ENCODE measurements at places on chromosomes 7 and 10. TPM values are rescaled to one million over a fixed set of nuclear protein-coding genes. Genes with fewer than 3 reads are reported as not detected.
A peak's percentile ranks its signal among the peaks of the same experiment; 100 is the strongest.

DNA sequence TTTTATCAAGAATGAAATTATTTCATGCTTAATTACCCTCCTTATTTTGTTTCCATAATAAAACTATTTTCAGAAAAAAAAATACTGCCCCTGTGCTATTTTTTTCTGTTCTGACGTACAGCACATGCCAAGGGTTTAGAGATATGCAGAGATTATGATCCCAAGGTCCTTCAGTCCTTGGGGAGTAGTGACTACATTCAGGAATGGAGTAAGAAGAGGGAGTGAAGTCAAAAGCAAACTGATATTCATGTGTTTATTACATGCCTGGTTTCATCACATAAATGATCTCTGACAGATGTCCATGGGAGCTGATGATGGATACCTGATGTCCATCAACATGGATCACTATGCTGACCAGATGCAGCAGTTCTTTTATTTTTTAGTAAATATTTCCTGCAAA lies 17.2 kb downstream of the AKAP9 start:
- H3K36me3 ChIP-seq = no peaks in the 10 kb centered on the region
- H3K4me3 ChIP-seq = no peak overlapping the region
- H3K27ac ChIP-seq = no peak overlapping the region
- no peaks in the 10 kb centered on the region for H3K27me3 ChIP-seq
- H3K4me1 ChIP-seq = no peaks in the 10 kb centered on the region

- H3K36me3 ChIP-seq = no peaks in the 10 kb centered on the region
- no peak for DNase-seq
- H3K4me3 ChIP-seq = no peak overlapping the region
- H3K27me3 ChIP-seq = no peaks in the 10 kb centered on the region
- H3K4me1 ChIP-seq = peaks cover 39% of the 10 kb centered on the region
- H3K27ac ChIP-seq = no peak overlapping the region
These were observed 46.7 kb upstream of the ZMIZ1 start for GRCh38 chr10:79021948-79022499.

The PSD gene
- total RNA-seq = 32.7 TPM

The TMEM213 gene
- not detected for total RNA-seq

DNA sequence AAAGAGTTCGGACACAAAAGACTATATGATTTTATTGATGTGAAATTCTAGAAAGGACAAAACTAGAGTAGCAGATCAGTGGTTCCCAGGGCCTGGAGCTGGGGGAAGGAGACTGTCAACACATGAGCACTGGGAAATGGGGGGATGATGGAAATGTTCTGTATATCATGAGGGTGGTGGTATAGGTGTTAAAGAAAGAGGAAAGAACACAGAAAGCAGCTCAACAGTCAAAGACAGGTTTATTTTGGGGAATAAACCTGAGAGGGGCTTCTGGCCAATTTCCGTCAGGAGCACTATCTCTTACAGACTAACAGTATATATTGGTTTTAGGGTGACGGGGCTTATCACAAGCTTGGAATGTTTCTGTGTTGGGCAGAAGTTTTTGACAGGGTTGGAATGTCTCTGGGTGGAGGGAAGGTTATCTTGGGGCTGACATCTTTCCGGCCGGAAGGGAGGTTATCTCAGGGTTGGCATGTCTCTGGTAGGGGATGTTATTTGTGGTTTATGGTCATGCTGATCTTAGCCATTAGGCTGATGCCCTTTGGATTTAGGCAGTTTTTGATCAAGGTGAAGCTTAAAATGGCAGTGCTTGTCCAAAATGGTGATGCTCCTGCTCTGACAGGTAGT lies 254.6 kb upstream of the NRP1 start:
- H3K27me3 ChIP-seq = no peaks in the 10 kb centered on the region
- H3K4me3 ChIP-seq = no peak overlapping the region
- peaks cover 3% of the 10 kb centered on the region for H3K4me1 ChIP-seq
- H3K36me3 ChIP-seq = no peaks in the 10 kb centered on the region

- no peak overlapping the region for H3K27ac ChIP-seq
- no peak overlapping the region for H3K4me3 ChIP-seq
- DNase-seq = no peak
- peaks cover 8% of the 10 kb centered on the region for H3K27me3 ChIP-seq
- H3K4me1 ChIP-seq = peaks cover 21% of the 10 kb centered on the region
- H3K36me3 ChIP-seq = no peaks in the 10 kb centered on the region
These were observed 1.9 kb upstream of the ARHGAP22 start for GRCh38 chr10:48606530-48607355.

- H3K36me3 ChIP-seq = peaks cover 4% of the 10 kb centered on the region
- H3K27ac ChIP-seq = no peak overlapping the region
- H3K27me3 ChIP-seq = no peaks in the 10 kb centered on the region
- H3K4me1 ChIP-seq = peaks cover 13% of the 10 kb centered on the region
These were observed 91.2 kb upstream of the INSIG1 start for GRCh38 chr7:155206318-155207020.

GRCh38 chr7:265192-265997 lies 24.6 kb upstream of the FOXL3 start:
- no peaks in the 10 kb centered on the region for H3K27me3 ChIP-seq
- DNase-seq = no peak
- H3K27ac ChIP-seq = no peak overlapping the region
- peaks cover 42% of the 10 kb centered on the region for H3K36me3 ChIP-seq
- peaks cover 5% of the 10 kb centered on the region for H3K4me1 ChIP-seq

DNA sequence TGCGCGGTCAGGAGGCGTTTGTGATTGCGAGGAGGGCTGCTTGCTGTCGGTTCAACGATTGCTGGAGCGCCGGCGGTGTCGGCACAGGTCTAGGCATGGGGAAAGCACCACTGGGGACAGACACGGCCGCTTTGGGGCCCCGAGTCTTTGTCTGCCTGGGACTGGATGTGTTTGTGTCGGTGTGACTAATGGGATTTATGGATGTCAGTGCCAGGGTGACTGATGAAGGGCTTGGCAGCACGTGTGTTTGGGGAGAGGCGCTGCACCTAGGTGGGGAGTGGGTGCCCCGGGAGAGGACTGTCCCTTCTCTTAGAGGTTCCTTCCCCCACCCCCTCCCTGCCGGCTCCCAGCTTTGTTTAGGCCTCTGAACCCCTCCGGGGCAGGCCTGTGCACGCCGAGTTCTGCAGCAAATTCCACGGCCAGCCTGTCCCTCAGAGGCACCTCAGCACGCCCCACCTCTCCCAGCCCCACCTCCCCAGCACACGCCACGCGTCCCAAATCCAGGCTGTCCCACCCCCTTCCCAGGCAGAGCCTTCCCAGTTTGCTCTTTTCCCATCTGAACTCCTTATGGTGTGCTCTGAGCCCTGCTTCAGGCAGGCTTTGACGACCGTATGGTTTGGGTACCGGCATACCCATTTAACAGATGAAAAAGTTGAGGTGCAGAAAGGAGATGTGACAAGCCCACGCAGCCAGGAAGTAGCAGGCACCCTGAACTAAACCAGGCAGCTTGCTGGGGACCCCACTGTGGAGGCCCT lies 6.4 kb upstream of the TNRC18 start:
- peaks cover 44% of the 10 kb centered on the region for H3K4me1 ChIP-seq
- H3K36me3 ChIP-seq = peaks cover 41% of the 10 kb centered on the region
- no peaks in the 10 kb centered on the region for H3K27me3 ChIP-seq
- DNase-seq = no peak
- peak overlapping the region; percentile 88 for H3K4me3 ChIP-seq

- no peaks in the 10 kb centered on the region for H3K27me3 ChIP-seq
- peaks cover 11% of the 10 kb centered on the region for H3K36me3 ChIP-seq
- no peak for DNase-seq
- H3K4me1 ChIP-seq = peaks cover 18% of the 10 kb centered on the region
These were observed 23.9 kb downstream of the TNS3 start for GRCh38 chr7:47557694-47558670.

Measured in spinal cord (tissue), 10 donors.